Hepatocyte (in vitro differentiated cells): ENCODE measurements at places on chromosomes 4 and X.

DNA sequence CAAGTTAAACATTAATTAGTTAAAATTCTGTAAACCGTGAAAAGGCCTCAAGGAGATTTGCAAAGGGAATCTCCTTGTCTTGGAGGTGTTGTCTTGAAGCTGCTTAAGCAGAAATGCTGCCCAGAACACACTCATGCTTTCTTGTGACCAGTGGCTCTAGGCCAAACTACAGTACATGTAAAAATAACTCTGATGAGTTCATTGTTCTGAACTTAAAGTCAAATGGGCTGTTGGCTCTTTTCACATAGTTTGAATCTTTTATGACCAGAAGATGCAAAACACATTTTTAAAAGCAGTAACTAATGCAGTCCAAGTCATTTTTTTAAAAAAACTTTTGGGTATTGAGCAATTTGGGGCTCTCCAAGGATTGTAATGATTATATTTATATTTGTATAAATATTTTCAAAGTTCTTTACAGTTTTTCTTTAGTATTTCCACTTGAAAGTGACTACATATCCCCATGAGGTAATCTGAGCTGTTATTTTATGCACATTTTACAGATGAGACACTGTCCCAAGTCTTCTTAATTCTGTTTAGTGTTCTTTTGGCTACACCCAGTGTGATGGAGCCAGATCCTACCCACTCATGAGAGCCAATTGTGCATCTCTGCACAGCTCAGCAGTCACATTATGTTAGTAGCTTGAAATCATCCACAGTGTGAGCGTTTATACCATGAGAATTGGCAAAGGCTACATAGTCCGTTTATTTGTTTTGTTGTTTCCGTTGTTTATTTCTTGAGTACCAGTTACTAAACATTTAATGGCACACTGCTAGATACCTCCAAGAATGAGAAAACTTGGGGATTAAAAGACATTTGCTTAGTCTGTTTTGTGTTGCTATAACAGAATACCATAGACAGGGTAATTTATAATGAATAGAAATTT is 112.8 kb upstream of the ATXN3L start:
- no peaks in the 10 kb centered on the region for H3K27me3 ChIP-seq
- H3K27ac ChIP-seq, result peak overlapping the region; percentile 80
- peak; percentile 70 for DNase-seq
- peaks cover 20% of the 10 kb centered on the region for H3K4me1 ChIP-seq
- no peaks in the 10 kb centered on the region for H3K36me3 ChIP-seq

- H3K36me3 ChIP-seq, result no peaks in the 10 kb centered on the region
- no peak overlapping the region for H3K4me3 ChIP-seq
- H3K27ac ChIP-seq, result peak overlapping the region; percentile 73
- peaks cover 8% of the 10 kb centered on the region for H3K4me1 ChIP-seq
- no peaks in the 10 kb centered on the region for H3K27me3 ChIP-seq
These were observed 181.9 kb upstream of the ANXA3 start for GRCh38 chr4:78369679-78370078.

GRCh38 chrX:8668813-8669212 is 63.1 kb downstream of the ANOS1 start:
- no peaks in the 10 kb centered on the region for H3K4me1 ChIP-seq
- no peaks in the 10 kb centered on the region for H3K36me3 ChIP-seq
- no peak overlapping the region for H3K27ac ChIP-seq
- peak; percentile 11 for DNase-seq
- H3K27me3 ChIP-seq, result no peaks in the 10 kb centered on the region
- no peak overlapping the region for H3K4me3 ChIP-seq

DNA sequence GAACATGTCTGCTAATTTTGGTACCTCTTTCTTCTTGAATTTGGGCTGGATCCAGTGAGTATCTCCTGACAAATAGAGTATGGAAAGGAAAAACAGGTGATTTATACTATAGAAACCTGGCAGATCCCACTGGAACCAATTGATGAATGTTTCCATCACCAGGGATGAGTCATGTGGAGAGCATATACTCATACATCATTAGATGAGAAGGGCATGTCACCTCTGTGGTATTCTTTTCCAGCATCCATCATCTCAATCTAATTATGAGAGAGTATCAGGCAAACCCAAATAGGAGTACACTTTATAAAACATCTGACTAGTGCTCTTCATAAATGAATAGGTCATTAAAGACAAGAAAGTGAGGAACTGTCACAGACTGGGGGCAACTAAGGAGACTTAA is 90.7 kb downstream of the CLDN22 start:
- H3K36me3 ChIP-seq, result no peaks in the 10 kb centered on the region
- H3K4me1 ChIP-seq, result no peaks in the 10 kb centered on the region
- H3K27me3 ChIP-seq, result no peaks in the 10 kb centered on the region
- DNase-seq, result no peak
- H3K4me3 ChIP-seq, result no peak overlapping the region
- H3K27ac ChIP-seq, result no peak overlapping the region

- H3K4me1 ChIP-seq, result no peaks in the 10 kb centered on the region
- H3K4me3 ChIP-seq, result no peak overlapping the region
- H3K27ac ChIP-seq, result no peak overlapping the region
- DNase-seq, result no peak
These were observed 14.6 kb downstream of the GRXCR1 start for GRCh38 chr4:42906891-42907759.

GRCh38 chrX:147680251-147680650 is 231.5 kb upstream of the FMR1 start:
- no peaks in the 10 kb centered on the region for H3K27me3 ChIP-seq
- no peaks in the 10 kb centered on the region for H3K36me3 ChIP-seq
- no peak overlapping the region for H3K4me3 ChIP-seq
- H3K4me1 ChIP-seq, result no peaks in the 10 kb centered on the region
- H3K27ac ChIP-seq, result no peak overlapping the region

DNA sequence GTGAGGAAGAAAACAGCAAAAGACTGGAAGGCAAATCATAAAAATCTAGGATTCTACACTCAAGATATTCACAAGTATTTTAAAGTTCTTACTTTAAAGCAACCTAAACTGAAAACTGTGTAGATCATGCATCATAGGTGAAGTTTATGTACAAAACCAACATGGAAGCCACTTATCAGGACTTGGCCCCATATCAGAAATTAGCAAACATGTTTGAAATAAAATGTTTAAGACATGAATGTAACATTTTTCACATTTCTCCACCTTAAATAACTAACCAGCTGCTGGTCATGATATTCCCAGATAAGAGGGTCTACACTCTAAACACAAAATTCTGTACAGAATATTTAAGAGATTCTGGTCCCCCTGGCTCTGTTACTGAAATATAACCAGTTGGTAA is 38.5 kb downstream of the APBB2 start:
- H3K4me3 ChIP-seq, result no peak overlapping the region
- DNase-seq, result no peak
- H3K36me3 ChIP-seq, result no peaks in the 10 kb centered on the region

DNA sequence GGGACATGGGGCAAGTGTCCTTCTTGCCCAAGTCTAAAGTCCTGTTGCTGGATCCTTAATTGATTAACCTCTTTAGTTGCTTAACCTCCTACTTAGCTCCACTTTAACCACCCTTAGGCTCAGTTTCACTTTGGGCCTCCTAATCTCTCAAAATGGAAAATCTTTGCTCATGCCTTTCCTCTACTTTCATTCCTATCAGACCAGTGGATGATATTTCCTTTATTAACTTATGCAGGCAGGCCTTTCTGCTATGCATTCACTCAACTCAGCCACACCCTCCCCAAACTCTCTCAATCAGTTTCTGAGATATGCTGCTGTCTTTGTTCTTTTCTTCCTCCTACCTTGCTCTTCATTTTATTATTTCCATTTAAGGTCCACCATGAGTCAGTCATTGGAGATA is 14.4 kb upstream of the ARSJ start:
- no peaks in the 10 kb centered on the region for H3K36me3 ChIP-seq
- no peak overlapping the region for H3K4me3 ChIP-seq
- no peak overlapping the region for H3K27ac ChIP-seq
- DNase-seq, result no peak
- no peaks in the 10 kb centered on the region for H3K4me1 ChIP-seq

DNA sequence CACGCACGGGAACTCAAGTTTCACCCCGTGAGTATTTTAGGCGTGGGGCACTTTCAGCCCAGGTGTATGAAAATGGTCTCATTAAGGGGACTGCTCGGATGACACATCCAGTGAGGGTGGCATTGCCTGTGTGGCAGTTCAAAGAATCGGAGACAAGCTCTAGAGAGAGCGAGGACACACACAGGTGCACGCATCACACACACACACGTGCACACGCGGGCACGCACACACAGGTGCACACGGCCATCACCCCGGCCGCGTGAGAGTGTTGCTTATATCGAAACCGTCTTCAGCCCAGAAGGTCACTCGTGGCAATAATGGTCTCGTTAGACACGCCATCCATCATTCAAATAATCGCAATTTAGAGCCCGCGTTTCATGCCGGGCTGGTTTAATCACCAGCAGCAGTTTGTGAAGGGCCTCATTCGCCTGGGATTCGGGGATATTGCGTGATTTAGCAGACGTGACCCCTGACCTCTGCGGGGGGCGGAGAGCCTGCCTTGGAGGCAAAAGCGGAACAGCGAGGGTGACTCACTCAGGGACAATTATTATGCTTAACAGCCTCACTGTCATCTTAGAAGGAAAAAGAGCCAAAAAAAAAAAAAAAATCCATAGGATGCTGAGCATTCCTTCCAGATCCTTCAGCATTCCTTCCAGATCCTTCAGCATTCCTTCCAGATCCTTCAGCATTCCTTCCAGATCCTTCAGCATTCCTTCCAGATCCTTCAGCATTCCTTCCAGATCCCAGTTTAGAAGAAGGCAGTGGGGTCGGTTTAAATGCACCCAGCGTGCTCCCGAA is 89.4 kb upstream of the PPP2R3B start:
- DNase-seq, result no peak
- H3K4me1 ChIP-seq, result no peaks in the 10 kb centered on the region
- H3K4me3 ChIP-seq, result no peak overlapping the region

GRCh38 chr4:144715230-144715629 is 69.3 kb downstream of the HHIP start:
- H3K4me1 ChIP-seq, result no peaks in the 10 kb centered on the region
- H3K36me3 ChIP-seq, result no peaks in the 10 kb centered on the region
- no peak overlapping the region for H3K4me3 ChIP-seq
- no peaks in the 10 kb centered on the region for H3K27me3 ChIP-seq

- no peaks in the 10 kb centered on the region for H3K4me1 ChIP-seq
- DNase-seq, result no peak
- no peak overlapping the region for H3K27ac ChIP-seq
These were observed 113.0 kb downstream of the PRDM5 start for GRCh38 chr4:120809518-120809917.
